ENCODE measurements at places on chromosomes 3 and 15. TPM values are rescaled to one million over a fixed set of nuclear protein-coding genes. Genes with fewer than 3 reads are reported as not detected.

The KIF15 gene
- 0.16 TPM for total RNA-seq

The MFN1 gene
- 27.3 TPM for total RNA-seq

The THPO gene
- total RNA-seq = not detected

The REC114 gene
- not detected for total RNA-seq

The MYH15 gene
- total RNA-seq = not detected

The HYKK gene
- 1.1 TPM for total RNA-seq

The TMPRSS7 gene
- total RNA-seq = not detected

The CORO2B gene
- total RNA-seq = not detected

The ANAPC13 gene
- 23.0 TPM for total RNA-seq

The TAMM41 gene
- total RNA-seq = 22.9 TPM

The ARGFX gene
- not detected for total RNA-seq

The ACTRT3 gene
- total RNA-seq = not detected

The LYSMD2 gene
- total RNA-seq = 21.8 TPM

The KCNAB1 gene
- not detected for total RNA-seq

The DTWD1 gene
- total RNA-seq = 12.2 TPM

The GPR156 gene
- total RNA-seq = 0.10 TPM

The NCKIPSD gene
- total RNA-seq = 14.6 TPM

Measured in T-helper 17 cell (primary cell).